Cortex of kidney (tissue), 1 donor: ENCODE measurements at places on chromosomes 4 and X.

DNA sequence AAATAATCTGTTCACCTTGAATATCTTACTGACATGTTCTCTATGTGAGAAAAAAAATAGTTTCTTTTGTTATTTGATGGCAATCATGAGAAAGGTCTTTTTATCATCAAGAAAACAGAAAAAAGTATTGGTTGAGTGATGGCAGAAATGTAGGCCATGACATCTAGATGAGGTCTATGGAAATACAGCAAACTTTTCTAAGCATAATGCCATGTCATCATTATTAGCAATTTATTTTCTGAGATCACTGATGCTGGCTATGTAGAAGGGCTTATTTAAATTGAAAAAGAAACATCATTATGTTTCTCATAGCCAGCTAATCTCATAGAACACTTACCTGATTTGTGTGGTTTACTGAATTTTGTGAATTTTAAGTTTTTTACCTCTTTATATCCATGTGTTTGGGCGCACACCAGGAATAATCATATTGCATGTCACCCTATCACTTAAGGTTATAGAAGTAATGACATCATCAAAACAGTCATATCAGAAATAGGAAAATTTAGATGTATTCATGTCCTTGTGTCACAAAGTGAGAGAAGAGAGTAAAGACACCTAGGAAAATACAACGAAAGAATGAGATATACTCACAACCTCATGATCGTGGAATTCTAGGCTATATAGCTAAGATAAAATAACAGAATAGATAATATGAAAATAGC is 22.4 kb downstream of the UGT2A3 start:
- DNase-seq = no peak

- DNase-seq = no peak
Observed at GRCh38 chr4:153089742-153090141, 114.5 kb upstream of the TRIM2 start.

GRCh38 chrX:125439194-125439849 is 119.7 kb downstream of the TEX13C start:
- DNase-seq = no peak

DNA sequence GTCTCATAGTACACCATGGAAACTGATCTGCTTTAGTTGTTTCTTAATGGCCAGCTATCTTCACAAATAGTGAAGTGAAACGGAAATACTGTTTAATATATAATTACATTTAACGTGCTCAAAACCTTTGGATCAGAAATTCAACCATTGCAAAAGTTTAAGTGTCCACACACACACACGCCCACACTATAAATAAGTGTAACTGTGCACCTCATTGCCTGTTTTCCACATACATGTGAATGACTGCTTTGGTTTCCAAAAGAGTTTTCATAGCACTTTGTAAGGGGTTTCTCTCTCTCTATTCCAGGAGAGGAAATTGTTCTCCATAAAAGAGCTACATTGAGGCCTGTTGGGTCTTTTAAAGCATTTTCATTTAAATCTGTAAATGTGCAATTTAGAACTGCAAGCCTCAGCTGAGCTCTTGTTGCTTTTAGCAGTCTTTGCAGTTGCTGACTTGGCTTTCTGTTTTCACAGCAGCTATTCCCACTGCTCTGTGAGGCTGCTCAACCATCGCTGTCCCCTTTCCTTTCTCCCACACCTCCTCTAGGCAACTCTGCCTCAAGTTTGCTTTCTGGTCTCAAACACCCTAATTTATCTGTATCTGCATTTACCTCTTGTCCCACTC is 94.5 kb downstream of the RAPGEF2 start:
- DNase-seq = no peak

GRCh38 chrX:120302434-120302833 is 8.8 kb downstream of the TMEM255A start:
- no peak for DNase-seq

DNA sequence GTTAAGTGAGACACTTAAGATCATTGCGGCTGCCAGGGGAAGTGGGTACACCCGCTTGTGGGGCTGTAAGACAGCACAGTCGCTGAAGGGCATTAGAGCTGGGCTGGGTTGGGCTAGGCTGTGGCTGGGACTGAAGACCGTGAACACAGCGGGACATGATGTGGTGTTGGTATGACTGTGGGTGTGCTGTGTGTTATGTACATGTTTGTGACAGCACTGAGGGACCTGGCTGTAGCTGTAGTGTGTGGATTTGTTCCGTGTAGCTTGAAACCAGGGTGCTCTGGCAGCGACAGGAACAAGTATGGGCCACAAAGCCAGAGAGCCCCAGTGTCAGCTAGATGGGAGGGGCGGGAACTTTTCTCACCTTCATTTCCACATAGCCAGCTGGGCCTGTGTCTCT is 82.1 kb downstream of the NHSL2 start:
- DNase-seq = no peak

DNA sequence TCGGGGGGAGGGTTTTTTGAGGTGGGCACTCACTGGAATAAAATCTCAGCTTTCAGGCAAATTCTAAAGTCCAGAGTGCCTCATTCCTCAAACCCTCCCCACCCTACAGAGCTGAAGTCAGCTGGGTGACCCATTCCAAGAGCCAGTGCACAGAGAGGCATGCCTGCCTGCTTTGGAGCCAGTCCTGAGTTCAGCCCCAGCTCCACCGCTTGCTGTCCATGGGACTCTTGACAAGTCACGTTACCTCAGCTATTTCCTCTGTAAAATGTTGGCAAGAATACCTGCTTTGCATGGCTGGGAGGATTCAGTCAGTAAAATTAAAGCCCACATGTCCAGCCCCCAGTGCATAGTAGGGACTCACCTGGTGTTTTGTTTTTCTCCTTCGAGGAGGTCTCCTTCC is 125.9 kb upstream of the PJA1 start:
- DNase-seq = no peak

DNA sequence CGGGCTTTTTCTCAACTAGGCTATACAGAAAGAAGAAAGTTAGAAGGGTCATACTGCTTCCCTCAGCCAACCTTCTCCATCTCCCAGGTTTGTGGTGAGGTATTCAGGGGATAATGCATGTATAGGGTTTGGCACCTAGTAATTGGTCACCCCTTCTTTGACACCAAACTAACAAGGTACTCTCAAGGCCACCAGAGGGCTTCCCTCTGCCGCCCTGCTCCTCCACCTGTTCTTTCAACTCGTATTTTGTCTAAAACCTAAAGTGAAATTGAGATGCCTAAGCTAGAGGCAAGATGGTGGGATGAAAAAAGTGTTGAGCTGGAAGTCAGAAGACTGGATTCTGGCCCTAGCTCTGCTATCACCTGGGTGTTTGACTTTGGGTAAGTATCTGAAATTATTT is 22.0 kb downstream of the CT47C1 start:
- DNase-seq = no peak

DNA sequence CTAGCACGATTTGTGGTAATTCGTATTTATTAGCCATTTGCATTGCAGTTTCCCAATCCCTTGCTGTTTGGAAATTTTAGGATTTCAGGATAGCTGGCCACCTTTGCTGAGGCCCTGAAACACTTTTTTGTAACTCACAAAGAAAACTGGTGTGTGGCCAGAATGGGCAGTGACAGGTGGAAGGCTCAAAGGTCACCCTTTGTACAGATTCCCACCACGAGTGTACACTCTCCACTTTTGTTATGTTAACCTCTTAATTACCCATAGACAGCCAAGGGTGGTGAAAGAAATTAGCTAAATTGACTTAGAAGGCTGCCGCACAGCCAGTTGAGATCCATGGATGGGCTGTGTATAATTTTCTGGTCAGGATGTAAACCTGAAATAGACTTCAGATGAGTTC is 109.7 kb upstream of the ARX start:
- DNase-seq = no peak

GRCh38 chr4:168408620-168409019 is 71.7 kb downstream of the DDX60L start:
- no peak for DNase-seq

DNA sequence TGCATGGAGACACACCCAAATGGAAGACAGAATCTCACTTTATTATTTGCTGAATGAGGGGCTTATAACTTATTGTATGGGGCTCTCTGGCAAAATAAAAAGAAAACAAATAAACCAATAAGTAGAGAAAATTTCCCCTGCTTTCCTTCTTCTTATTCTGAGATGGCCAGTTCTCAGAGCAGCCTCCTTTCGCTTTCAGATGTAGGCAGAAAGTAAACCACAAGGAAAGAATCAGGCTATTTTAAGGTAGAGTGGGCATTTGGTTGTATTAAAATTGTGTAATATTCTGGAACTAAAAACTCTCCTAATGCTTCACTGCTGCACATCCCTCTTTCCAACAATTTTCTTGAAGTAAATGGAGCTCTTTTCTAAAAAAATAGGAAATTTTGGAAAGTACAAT is 241.8 kb downstream of the GALNTL6 start:
- DNase-seq = no peak

- DNase-seq = no peak
Observed at GRCh38 chr4:126386512-126386911, 1071.8 kb downstream of the FAT4 start.

- no peak for DNase-seq
Observed at GRCh38 chrX:96615448-96615847, 69.2 kb upstream of the DIAPH2 start.

GRCh38 chr4:25590171-25590570 is 65.5 kb upstream of the SLC34A2 start:
- no peak for DNase-seq

DNA sequence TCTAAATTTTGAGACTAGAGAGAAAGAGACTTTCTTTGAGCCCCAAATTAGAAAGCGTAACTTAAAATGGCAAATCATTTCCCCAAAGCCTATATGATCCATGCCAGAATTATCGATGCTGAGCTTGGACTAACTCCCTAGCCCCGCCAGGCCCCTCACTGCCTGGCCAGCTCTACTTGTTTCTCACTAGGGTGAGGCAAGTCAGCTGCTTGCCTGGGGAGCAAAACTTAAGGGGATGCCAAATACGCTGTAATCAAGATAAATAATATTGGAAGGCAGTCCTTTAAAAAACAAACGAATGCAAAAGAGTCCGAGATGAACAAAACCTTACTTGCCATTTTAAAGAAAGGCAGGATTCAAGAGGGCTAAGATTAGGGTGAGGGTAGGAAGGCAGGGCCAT is 236.0 kb downstream of the FRMPD4 start:
- no peak for DNase-seq

- no peak for DNase-seq
Observed at GRCh38 chr4:168478868-168479267, 1.4 kb downstream of the DDX60L start.

DNA sequence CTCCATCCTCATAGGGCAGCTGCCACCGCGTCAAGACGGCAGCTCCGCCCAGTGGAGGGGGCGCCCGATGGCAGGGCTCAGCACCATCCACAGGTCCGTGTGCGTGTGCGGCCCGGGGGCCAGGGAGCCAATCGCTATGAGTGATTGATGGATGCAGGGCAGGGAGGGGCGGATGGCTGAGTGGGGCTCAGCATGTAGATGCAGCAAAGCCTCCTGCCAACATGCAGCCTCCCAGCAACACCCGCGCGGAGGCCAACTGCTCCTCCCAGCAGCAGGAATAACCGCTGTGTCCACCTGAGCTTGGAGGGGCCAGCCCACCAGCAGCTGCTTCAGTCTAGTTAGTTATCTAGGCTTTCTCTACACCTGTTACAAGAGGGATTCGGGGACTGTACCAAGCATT is 77.4 kb downstream of the MTMR1 start:
- DNase-seq = no peak

- no peak for DNase-seq
Observed at GRCh38 chr4:20592013-20592412, 108.2 kb upstream of the PACRGL start.

DNA sequence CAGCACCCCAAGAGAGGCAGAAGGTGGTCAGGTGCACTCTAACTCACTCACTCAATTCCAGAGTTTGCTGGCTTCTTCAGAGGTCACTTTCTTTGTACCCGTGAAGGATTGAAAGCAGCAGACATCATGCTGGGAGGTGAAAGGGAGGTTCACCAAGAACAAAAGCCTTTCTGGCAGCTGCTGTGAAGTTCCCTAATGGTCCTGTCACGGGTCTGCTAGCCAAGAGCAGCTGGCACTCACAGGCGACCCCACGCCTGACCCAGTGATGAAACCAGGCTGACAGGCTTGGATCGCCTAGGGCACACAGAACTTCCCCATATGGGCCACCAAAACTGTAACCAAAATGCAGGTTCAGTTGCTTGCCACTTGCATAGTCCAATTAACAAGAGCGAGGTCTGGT is 11.8 kb downstream of the NUDT11 start:
- DNase-seq = no peak

DNA sequence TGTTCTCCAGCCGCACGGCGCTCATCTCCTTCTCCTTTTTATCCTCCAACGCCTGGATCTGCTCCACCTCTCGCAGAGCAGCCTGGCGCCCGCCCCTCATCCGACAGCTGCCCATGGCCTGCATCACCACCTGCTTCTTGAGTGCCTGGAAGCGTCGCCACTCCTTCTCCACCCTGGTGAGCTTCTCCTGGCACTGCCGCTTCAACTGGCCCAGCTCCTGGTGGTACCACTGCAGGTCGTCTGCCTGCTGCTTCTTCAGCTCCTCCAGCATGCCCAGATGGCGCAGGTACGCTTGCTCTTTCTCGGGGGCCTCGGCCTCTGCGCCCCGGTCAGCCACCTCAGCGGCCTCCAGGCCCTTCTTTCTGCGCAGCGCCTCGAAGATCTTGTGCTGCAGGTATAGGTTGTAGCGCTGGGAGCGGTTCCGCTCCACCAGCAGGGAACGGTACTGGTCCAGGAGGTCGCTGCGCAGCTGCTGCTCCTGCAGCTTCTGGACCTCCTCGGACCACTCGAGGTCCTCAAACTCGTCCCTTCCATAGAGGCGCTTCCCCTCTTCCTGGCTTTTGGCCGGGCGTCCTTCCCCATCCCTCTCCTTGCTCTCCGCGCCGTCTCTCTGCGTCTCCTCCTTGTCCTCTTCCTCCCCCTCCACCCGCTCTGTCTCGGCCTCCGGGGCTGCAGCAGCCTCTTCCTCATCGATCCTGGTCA is 1.2 kb upstream of the TADA2B start:
- no peak for DNase-seq

GRCh38 chr4:76058302-76058701 is 16.2 kb upstream of the ART3 start:
- DNase-seq = no peak

DNA sequence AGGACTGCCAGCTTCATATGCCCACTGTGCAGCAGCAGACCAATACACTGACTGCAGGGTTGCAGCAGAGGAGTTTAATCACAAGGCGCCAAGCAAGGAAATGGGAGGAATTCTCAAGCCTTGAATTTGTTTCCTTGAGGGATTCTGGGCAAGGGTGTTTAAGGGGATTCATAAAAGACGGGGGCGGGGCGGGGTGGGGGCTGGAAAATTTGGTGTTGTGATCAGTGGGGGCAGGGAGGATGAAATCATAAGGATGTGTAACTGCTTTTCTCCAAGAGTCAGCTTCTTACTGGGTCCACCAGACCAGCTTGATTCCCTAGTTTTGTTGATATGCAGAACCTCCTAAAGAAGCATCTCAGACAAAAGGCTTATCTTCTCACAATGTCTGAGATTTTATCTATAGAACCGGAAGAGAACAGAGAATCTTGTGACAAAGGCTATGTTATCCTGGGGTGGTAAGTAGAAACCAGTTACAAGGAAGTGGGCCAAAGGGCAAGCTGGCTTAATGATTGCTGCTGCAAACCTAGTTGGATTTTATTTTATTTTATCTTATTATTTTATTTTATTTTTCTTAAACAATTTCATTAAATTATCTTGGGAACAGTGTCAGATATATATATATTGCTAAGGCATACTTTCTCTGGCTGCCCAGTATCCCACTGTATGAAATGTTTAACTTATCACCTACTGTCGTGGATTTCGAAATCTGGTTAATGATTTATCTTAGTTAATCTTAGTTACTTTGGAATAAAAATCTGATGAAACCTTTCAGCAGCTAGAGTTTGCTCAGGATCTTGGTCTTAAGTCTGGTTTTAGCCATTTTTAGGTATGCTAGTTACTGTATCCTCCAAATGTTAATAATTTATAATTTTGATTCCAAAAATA is 276.4 kb downstream of the RPA4 start:
- DNase-seq = no peak
